ENCODE measurements at places on chromosomes 12 and 14. TPM values are rescaled to one million over a fixed set of nuclear protein-coding genes. Genes with fewer than 3 reads are reported as not detected.

Gene VWF
- total RNA-seq = not detected

DNA sequence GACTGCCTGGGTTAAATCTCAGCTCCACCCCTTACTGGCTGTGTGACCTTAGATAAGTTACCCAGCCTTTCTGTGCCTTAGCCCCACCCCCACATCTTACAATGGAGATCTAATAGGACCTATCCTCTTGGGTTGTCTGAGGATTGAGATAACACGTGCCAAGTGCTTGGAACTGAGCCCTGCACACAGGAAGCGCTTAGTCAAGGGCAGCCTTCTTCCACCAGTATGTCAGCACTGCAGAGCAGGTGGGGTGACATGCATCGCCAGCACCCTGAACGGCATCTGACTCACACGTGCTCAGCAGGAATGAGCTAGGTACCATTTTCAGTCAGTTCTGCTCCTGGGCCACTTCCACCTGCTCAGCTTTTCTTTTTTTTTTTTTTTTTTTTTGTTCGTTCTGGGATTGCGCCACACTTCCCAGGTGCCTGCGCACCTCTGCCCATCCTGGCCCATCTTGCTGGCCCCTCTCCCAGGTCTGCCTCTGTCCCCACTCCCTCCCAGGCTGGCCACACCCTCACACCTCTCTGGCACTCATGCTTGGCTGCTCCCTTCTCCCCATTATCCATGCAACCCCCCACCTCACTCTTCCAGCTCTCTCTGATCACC, 19.6 kb downstream of the LGMN start:
- H3K36me3 ChIP-seq = peaks cover 5% of the 10 kb centered on the region
- peaks cover 24% of the 10 kb centered on the region for H3K4me1 ChIP-seq
- H3K27me3 ChIP-seq = peaks cover 61% of the 10 kb centered on the region
- no peak for DNase-seq
- no peak overlapping the region for H3K27ac ChIP-seq

Gene WNT1
- 0.60 TPM for total RNA-seq

Gene CCDC175
- total RNA-seq = not detected

GRCh38 chr14:102450206-102451063, 59.1 kb downstream of the ANKRD9 start:
- H3K36me3 ChIP-seq = peaks cover 14% of the 10 kb centered on the region
- H3K27me3 ChIP-seq = no peaks in the 10 kb centered on the region
- H3K4me3 ChIP-seq = no peak overlapping the region
- DNase-seq = no peak
- no peaks in the 10 kb centered on the region for H3K4me1 ChIP-seq
- no peak overlapping the region for H3K27ac ChIP-seq

GRCh38 chr14:63174760-63175191, 29.5 kb upstream of the RHOJ start:
- H3K4me3 ChIP-seq = no peak overlapping the region
- H3K27ac ChIP-seq = no peak overlapping the region
- no peaks in the 10 kb centered on the region for H3K36me3 ChIP-seq
- no peaks in the 10 kb centered on the region for H3K4me1 ChIP-seq

DNA sequence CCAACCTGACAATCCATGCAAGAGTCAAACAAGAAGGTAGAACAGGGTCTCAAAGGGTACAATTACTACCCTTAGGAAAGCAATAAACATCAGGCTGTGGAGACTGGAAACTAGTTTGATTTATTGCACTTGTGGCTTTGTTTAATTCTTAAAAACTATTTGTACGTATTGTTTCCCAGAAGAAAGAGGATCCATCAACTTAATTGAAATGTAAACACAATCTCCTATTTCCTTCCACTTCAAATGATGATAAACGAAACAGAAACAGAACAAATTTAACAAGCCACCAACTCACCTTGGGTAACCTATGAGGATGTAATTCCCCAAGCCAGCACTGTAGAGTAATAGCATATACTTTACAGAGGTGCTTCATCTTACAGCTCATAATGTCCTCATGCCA, 8.0 kb downstream of the STXBP6 start:
- no peak overlapping the region for H3K4me3 ChIP-seq
- no peaks in the 10 kb centered on the region for H3K36me3 ChIP-seq
- no peak overlapping the region for H3K27ac ChIP-seq
- no peaks in the 10 kb centered on the region for H3K4me1 ChIP-seq
- H3K27me3 ChIP-seq = peaks cover 6% of the 10 kb centered on the region
- no peak for DNase-seq

Gene TMEM233
- not detected for total RNA-seq

All from activated T-helper 2 cell treated with anti-CD3 and anti-CD28 coated beads, Interferon-gamma antibody, Interleukin-2, Interleukin-4, amounts not matched to agents 10 μg/mL and 5 μg/mL and 100 μg/mL, durations not matched to agents 14 hours and 24 hours and 36 hours (primary cell).